IMR-90 (cell line): ENCODE measurements at places on chromosomes 6 and 20.

DNA sequence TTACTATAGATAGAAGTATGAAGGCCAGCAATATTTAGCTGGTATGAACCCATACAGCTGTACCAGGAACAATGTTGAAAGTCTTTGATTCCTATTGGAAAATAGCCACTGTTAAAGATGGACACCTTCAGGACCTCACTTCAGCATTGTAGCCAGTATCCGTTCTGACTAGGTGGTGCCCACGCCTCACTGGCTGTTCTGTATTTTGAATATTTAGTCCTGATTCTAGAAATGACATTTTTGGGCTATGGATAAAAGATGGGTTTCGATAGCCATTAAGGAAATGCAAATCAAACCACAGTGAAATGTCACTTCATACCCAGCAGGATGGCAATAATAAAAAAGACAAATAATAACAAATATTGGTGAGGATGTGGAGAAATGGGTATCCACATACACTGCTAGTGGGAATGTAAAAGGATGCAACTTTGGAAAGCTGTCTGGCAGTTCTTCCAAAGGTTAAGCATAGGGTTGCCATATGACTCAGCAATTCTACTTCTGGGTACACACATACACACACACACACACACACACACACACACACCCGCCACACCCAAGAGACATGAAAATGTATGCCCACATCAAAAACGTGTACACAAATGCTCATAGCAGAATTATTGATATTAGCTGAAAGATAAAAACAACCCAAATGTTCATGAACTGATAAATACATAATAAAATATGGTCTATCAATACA lies 56.8 kb downstream of the UTRN start:
- no peak for DNase-seq

DNA sequence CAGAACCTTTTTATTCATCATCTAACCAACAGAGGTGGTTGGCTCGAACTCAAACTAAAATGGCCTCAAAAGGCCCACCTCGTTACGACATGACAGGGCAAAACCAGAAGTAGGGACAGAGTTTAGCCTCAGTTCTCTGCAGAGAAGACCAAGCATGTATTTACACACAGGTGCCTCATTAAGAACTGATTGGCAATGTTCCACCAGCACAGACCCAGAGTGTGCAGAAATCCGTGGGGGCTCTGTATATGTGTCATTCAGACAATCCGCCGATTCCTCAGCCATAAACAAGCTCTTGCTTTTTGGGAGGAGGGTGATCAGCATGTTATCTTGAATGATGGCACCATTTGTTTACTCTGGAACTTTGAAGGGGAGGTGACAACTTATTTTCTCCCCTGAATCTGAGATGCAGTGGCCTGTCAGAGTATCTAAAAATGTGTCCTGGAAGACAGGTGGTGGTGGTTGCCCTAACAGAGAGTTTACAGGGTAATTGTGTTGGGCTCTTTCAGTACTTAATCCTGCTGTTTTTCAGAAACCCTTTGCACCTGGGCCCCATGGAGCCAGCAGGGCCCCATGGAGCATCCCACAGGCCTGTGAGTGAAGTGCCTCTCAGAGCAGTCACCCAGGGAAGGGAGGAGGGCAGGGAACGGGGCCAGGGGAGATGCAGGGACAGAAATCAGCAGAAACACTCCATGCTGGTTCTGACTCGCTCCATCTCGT lies 29.1 kb upstream of the C20orf203 start:
- DNase-seq: no peak

DNA sequence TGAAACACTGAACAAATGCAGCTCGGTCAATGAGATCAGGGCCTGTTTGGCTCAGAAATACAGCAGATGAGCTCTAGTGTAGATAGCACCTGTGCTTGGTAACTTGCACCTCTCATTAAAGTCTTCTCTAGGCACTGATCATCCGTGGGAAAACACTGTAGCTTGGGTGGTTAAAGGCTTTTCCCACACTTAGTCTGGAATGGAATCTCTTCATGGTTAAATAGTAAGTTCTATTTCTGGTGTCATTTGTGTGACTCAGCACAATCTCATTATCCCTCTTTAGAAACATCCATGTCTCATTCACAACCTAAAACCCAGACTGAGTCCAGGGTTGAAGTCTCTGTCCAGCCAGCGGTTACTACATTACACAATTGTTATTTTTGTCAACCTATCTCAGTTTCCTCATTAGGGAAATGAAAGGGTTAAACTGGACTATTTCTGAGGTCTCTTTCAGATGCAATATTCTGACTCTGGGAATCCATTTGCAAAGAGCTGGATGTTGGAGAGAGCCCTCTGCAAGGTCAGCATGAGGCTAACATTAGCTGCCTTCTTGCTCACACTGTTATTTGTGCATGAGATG lies 125.0 kb downstream of the ZDHHC14 start:
- DNase-seq: no peak

GRCh38 chr20:57682184-57683101 lies 27.4 kb downstream of the PMEPA1 start:
- no peak for DNase-seq

- DNase-seq: no peak
Observed at GRCh38 chr6:151452750-151453427, 963 bp upstream of the RMND1 start.

DNA sequence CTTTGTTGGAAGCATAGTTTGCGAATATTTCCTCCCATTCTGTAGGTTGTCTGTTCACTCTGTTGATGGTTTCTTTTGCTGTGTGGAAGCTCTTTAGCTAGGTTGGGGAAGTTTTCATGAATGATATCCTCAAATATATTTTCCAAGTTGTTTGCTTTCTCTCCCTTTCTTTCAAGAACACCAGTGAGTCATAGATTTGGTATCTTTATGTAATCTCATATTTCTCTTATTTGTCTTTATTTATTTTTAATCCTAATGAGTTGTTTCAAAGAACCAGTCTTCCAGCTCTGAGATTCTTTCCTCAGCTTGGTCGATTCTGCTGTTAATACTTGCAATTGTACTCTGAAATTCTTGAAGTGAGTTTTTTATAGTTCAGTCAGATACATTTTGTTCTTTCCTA lies 628.0 kb upstream of the ID4 start:
- DNase-seq: no peak

- DNase-seq: no peak
Observed at GRCh38 chr20:14609328-14610221, 272.2 kb upstream of the FLRT3 start.

DNA sequence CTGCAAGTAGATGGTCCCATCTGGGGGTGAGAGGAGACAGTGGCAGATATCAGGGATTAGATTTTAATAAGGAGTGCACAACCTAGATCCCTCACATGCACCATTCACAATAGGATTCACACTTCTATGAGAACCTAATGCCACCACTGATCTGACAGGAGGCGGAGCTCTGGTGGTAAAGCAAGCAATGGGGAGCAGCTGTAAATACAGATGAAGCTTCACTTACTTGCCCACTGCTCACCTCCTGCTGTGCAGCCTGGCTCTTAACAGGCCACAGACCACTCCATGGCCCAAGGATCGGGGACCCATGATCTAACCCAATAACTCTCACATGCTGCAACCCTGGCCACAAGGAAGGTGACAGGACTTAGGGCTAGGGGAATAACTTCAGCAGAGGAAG lies 75.4 kb downstream of the ZNF133 start:
- DNase-seq: no peak

DNA sequence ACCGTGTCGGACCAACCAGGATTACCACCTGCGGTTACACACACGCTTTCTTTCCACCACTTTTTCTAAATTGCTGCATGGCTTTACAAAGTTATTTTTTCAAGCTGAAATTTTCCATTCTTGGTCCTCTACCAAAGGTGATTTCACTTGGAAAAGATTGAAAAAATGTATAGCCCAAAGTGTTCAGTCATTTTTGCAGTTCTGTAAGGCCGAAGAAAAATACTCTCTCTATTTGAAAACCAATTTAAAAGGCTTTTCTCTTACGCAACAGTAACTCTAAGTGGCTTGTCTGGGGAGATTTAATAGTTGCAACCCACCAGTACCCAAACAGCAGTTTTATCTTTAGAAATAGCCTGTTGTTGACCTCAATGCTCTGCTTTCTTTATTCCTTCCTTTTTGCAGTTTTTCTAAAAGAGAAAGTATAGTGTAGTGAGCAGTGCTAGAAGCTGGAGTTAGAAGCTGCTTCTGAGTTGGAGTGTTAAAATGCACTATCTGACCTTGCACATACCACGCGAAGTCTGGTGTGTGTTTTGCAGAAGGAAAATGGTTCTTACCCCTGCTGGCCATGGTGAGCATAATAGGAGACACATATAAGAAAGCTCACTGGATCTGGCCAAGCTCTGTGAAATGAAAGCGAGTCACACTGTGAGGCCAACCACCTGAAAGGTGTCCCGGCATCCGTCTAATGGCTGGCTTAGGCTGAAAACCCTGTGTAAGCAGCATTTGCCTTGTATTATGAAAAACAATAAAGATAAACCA lies 271.6 kb upstream of the PRND start:
- DNase-seq: peak; percentile 71

DNA sequence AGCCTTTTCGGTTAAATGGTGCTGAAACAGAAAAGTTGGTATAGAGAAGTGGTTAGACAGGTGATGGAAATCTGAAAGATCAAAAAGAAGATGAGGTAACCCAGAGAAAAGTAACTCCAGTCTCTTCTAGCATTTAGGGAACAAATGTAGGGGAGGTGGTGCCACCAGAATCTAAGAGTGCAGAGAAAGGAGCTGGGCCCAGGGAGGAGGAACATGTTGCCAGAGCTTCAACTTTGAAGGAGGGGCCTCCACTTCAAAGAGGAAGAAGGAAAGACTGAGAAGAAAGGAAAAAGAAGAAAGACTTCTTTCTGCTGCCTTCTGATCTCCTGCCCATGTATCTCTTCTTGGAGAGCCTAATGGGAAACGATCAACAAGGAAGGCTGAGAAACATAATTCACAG lies 23.5 kb upstream of the ATRN start:
- no peak for DNase-seq

DNA sequence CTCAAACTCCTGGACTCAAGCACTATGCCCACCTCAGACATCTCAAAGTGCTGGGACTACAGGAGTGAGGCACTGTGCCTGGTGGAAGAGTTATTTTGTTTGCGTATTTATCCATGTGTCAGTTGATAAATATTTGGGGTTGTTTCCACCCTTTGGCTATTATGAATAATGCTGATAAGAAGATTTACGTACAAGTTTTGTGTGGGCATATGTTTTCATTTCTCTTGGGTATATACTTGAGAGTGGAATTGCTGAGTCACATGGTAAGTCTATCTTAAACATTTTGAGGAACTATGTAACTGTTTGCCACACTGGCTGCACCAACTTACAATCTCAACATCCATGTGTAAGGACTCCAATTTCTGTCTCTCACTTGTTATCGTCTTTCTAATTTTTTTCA lies 200.3 kb downstream of the RNGTT start:
- DNase-seq: peak; percentile 43

DNA sequence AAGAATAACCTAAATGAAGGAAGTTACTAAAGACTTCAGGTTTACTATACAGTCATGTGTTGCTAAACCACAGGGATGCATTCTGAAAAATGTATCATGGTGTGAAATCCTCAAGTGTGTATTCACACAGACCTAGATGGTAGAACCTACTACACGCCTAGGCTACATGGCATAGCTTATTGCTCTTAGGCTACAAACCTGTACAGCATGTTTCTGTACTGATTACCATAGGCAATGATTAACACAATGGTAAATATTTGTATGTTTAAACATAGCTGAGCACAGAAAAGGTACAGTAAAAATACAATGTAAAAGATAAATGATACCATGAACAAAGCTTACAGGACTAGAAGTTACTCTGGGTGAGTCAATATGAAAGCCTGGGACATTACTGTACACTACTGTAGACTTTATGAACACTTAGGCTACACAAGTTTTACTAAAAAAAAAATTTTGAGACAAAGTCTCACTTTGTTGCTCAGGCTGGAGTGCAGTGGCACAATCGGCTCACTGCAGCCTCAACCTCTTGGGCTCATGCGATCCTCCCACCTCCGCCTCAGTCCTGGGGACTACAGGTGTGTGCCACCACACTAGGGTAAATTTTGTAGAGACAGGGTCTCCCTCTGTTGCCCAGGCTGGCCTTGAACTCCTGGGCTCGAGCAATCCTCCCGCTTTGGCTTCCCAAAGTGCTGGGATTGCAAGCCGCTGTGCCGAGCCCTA lies 36.0 kb downstream of the ADNP start:
- peak; percentile 72 for DNase-seq

DNA sequence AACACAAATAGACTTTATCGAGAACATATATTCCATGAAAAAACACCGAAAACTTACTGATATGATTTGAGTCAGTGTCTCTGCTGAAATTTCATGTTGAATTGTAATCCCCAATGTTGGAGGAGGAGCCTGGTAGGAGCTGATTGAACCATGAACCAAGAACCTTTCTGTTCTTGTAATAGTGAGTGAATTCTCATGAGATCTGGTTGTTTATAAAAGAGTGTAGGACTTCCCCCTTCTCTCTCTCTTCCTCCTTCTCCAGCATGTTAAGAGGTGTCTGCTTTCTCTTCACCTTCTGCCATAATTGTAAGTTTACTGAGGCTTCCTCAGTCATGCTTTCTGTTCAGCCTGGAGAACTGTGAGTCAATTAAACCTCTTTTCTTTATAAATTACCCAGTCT lies 1289.3 kb upstream of the CITED2 start:
- DNase-seq: no peak

- no peak for DNase-seq
Observed at GRCh38 chr6:29981211-29981812, 39.0 kb downstream of the HLA-A start.

DNA sequence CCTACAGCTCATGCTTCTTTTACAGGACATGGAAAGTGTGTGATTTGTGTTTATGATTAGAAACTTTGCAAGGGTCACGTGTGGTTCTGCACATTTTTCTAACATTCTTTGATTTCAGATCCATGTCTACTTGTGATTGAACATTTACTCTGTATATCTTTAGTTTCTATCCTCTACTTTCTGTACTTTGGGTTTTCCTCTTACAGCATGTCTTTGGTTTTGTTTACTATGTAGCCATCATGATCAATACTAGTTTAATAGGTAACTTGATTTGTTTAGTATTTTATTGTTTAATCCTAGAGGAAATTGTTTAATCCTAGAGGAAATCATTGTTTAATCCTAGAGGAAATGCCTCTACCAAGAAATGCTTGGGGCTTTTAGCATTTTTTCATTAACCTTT lies 41.8 kb downstream of the XRN2 start:
- DNase-seq: no peak

- DNase-seq: no peak
Observed at GRCh38 chr6:90458353-90459224, 128.3 kb downstream of the MAP3K7 start.

DNA sequence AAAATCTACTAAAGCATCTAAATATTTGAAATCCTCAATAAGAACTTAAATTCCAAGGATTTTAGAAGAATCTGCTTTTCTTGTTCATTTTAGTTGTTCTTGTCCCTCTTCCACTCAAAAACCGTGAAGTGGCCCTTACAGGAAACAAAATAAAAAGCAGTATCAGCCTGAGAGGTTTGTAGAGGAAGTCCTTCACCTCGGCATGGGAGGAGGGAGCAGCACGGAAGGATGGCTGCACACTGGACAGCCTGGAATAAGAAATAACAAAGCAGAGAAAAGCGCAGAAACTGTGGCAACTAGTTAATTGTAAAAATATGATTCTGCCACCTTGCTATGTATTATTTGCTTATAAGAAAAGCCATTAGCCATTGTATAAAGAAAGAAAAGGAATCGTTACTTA lies 46.1 kb downstream of the RALGAPA2 start:
- no peak for DNase-seq
